ENCODE measurements at places on chromosomes 1 and 21.

GRCh38 chr1:109319114-109319513, 12.3 kb upstream of the MYBPHL start:
- no peak for DNase-seq

- no peak for DNase-seq
Measured at GRCh38 chr1:1432274-1432950, 3.1 kb upstream of the VWA1 start.

- no peak for DNase-seq
Measured at GRCh38 chr1:35603468-35603867, 30.4 kb downstream of the TFAP2E start.

- DNase-seq, result no peak
Measured at GRCh38 chr1:33169290-33170055, 12.4 kb downstream of the TRIM62 start.

DNA sequence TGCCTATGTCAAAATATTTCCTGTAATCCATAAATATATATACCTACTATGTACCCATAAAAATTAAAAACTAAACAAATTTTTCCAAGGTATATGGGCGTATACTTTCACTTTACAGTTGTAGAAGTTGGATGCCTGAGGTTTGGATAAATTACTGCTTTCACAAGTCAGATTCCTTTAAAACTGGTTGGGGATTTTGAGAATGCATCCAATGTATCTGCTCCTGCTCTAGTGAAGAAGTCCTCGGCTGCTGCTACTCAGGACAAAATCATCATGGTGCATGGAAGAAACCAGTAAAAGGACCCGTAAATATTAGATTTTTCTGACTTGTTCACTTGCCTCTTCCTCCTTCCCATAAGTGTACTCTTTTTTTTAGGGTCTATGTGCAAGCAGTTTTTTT, 841.1 kb downstream of the USP25 start:
- DNase-seq, result no peak

- DNase-seq, result no peak
Measured at GRCh38 chr1:204380293-204380831, 20.6 kb upstream of the PLEKHA6 start.

GRCh38 chr1:94126651-94127050, 5.7 kb upstream of the ABCA4 start:
- DNase-seq, result no peak

DNA sequence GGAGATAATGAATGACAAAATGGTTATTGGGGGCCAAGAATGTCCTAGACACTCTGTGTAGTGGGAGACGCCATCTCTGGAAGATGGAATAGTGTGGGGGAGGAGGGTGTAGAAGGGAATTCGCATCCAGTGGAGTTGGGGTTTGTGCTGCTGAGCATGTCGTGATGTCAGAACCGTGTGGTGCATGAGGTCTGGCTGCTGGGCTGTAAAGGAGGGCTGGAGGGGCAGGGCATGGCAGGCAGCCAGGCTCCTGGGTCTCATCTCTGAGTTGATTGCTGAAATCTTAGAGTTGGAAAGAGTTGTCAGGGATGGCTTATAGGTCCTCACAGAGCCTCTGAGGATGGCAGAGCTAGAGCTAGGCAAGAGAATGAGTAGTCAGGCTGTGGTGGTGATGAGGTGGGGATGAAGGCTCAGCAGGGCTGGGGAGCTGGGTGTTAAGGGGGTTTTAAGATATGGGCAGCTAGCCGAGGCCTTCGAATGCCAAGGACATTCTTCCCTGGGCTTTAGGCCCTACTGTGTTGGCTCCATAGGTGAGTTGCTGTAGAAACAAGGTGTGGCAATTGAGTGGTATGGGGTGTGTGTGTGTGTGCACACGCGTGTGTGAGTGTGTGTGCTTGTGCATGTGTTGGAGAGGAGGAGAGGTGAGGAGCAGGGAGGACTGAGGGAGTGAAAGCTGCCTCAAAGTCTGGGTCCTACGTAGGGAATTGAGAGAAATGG, 1.9 kb downstream of the PPFIA4 start:
- DNase-seq, result no peak

- no peak for DNase-seq
Measured at GRCh38 chr1:222843469-222844410, 28.9 kb downstream of the DISP1 start.

DNA sequence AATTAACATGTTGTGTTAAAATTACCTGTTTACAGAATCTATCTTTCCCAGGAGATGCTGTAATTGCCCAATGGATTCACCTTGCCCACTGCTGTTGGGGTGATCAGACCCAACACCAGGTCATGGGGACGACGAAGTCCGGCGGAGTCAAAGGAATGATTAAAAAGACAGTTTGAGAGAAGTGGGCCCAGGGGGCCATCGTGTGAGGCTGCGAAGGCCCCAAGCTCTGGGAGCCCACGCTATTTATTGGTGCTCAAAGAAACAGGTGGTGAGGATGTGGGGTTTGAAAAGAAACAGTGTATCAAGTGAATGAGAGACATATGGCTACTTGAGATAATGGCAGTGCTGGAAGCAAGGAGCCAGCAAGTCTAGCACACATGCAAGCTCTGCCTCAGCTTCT, 16.3 kb upstream of the L1TD1 start:
- no peak for DNase-seq

DNA sequence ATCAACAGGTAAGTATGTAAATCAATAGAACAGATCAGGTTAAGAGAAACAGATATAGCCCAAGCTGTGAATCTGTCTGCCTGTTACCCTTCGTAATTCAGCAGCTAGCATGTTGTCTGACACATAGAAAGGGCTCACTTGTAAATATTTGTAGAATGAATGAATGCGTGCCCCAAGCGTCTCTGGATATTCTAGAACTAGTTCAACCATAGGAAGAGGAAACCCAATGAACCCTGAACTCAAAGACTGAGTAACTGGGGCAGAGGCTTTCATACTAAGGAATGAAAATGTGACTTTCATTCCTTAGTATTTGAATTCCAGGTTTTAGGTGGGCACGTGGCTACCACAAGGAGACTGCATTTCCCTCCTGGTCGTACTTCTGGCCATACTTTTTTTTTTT, 60.1 kb upstream of the SMYD2 start:
- no peak for DNase-seq

GRCh38 chr1:93965256-93965655, 56.0 kb upstream of the GCLM start:
- DNase-seq, result no peak

- DNase-seq, result no peak
Measured at GRCh38 chr1:31031330-31032143, 34.0 kb downstream of the PUM1 start.

GRCh38 chr1:233406994-233407631, 79.6 kb downstream of the MAP3K21 start:
- DNase-seq, result no peak

GRCh38 chr1:88560621-88561020, 123.5 kb upstream of the PKN2 start:
- no peak for DNase-seq

GRCh38 chr1:91596474-91596873, 95.8 kb downstream of the CDC7 start:
- no peak for DNase-seq

DNA sequence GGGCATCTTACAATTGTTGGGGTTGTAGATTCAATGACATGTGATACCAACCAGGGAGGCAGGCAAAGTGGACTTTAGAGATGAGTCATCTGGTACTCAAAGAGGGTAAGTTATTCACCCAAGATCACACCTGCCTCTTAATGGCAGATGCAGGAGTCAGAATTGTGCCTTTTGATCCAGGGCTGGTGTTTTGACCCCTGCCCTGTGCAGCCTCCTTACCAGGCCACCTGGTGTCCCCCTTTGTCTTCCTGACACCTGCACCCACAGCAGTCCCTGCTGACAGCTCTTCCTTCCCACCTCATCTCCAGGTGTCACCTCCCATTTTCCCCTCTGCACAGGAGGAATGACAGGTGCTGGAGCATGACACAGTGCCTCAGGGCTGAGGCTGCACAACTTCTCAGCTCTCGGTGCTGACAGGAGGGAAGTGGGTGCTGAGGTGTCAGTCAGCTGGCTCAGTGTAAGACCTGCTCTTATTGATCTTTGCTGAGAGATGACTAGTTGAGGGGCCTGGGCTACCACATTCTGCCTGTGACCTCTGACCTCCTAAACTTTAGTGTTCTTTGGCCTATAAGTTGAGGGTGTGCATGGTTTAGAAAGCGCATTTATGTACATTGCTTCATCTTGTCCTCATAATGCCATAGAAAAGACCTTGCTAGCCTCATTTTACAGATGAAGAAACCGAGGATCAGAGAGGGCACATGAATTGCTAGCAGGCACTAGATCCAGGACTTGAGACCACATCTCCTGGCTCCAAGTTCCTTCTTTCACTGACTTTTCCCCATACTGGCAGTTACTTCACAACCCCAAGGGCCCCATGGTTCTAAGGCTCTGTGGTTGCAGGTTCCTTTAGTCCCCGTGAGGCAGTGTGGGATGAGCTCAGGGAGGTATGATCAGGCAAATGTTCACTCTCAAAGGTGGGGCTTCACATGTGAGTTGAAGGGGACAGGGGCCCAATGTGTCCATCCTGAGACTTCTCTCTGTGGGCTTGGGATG, 31.3 kb downstream of the CACNA1E start:
- DNase-seq, result no peak

- no peak for DNase-seq
Measured at GRCh38 chr1:111658622-111659021, 39.0 kb downstream of the RAP1A start.

DNA sequence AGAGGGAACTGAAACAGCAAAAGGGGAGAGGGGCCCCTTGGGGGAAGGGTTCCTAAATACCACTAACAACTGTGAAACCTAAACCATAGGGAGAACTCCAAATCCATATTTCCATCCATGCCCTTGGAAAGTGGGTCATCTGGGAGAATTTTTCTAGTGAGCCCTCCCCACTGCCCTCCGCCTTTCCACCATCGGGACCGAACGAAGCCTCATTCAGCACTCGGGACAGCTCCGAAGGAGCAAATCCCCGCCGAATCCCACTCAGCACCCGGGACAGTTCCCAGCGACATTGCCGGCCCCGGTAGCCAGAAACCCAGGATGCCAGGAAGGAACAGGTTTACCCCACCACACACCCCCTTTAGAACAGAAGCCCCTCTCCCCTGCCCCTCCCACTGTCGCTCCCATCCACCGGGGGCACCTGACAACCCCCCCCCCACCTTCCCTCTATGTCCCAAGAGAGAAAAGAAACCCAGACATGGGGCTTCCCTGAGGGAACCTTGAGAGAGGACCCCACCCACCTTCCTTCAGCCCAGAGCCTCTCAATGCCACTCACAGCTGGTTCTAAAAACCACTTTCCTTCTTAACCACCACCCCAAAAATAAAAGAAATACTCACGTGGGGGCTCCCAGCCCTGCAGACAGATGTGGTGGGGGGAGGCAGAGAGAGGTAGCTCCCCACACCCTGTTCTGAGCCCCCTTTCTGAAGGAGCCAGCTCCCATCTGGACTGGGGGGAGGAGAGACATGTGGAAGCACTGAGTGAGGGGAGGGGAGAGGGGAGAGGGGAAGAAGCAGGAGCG, 4.5 kb downstream of the DLGAP3 start:
- peak; percentile 52 for DNase-seq

GRCh38 chr1:159429074-159429861, 2.7 kb upstream of the OR10J4 start:
- no peak for DNase-seq

DNA sequence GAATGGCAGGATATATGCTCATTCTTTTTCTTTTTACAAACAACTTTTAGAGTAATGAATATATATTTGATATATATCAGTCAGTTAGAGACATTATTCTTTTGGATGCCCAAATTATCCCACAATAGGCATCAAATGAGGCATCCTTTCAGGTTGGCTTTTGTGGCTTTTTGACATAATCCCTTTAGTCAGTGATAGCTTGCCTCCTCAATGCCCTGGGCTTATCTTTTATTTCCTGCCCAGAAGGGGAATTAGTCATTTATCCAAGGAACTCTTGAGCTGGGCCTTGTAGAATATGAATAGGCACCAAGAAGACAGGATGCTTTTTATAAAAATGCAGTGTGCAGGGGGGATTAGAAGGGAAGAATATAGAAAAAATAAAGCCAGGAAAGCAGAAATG, 22.2 kb downstream of the EPHX4 start:
- DNase-seq, result no peak

- DNase-seq, result no peak
Measured at GRCh38 chr1:188295157-188295556, 1466.4 kb downstream of the PLA2G4A start.

DNA sequence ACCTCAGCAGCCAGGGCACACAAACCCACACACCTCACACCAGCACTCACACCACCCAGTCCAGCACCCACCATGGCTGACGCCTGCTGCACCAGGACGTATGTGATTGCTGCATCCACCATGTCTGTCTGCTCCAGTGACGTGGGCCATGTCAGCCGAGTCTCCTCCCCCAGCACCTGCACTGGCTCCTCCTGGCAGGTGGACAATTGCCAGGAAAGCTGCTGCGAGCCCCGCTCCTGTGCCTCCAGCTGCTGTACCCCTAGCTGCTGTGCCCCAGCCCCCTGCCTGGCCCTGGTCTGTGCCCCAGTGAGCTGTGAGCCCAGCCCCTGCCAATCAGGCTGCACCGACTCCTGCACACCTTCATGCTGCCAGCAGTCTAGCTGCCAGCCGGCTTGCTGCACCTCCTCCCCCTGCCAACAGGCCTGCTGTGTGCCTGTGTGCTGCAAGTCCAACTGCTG, at the start of gene KRTAP10-8:
Gene KRTAP10-8, plus strand, starts transcription at position 51 of the 458 bp plus-strand sequence. Its CDS starts 22 bp downstream, at position 73.
- DNase-seq, result no peak

- DNase-seq, result no peak
Measured at GRCh38 chr1:75257424-75257823, 123.2 kb downstream of the LHX8 start.

GRCh38 chr1:182651339-182651724, 33.1 kb downstream of the RGS8 start:
- no peak for DNase-seq

DNA sequence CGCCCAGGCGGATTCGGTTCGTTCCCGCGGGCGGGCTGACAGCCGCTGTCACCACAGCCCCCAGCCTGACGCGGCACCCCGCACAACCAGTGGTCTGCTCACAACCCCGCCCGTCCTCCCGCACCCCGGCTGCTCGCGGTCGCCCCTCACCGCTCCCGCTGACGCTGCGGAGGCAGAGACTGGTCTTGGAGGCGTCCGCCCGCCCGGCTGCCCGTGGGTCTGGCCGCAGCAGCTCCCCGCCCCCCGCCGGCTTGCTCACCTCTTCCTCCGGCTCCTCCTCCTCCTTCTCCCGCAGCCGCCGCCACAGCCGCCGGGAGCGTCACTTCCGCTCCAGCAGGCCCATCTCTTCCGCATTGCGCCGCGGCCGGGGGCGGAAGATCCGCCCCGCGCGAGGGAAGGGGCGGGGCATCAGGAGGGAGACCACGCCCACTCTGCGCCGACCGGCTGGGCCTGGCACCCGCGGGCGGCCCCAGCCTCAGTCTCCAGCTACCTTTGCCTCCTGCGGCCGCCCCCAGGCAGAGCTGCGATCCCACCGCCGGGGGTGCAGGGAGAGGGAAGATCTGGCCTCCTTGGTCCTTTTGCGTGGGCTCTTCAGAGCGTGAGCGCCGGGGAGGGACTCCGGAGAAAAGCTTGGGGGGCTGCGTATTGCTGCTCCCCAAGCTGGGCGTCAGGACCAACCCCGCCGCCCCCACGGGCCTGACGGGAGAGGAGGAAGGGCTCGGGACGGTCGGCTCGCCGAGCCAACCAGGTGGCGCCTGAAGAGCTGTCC, at the start of gene SYNJ1:
Gene SYNJ1, minus strand, starts transcription at position 327 of the 769 bp plus-strand sequence. CDS start 1,118 bp downstream, outside the sequence.
- DNase-seq, result peak; percentile 91

Measured in stimulated activated CD8-positive, alpha-beta memory T cell treated with anti-CD3 and anti-CD28 coated beads, Interleukin-2, amount 100 ng/mL, for 48 hours (primary cell).